ENCODE measurements at places on chromosomes 2 and 18.
A peak's percentile ranks its signal among the peaks of the same experiment; 100 is the strongest.

GRCh38 chr2:1162768-1163584, 212.3 kb downstream of the SNTG2 start:
- DNase-seq, result no peak

GRCh38 chr2:240685771-240686371, 3.2 kb upstream of the AQP12B start:
- DNase-seq, result no peak

- DNase-seq, result no peak
Observed at GRCh38 chr2:203841654-203842053, 25.9 kb upstream of the CTLA4 start.

DNA sequence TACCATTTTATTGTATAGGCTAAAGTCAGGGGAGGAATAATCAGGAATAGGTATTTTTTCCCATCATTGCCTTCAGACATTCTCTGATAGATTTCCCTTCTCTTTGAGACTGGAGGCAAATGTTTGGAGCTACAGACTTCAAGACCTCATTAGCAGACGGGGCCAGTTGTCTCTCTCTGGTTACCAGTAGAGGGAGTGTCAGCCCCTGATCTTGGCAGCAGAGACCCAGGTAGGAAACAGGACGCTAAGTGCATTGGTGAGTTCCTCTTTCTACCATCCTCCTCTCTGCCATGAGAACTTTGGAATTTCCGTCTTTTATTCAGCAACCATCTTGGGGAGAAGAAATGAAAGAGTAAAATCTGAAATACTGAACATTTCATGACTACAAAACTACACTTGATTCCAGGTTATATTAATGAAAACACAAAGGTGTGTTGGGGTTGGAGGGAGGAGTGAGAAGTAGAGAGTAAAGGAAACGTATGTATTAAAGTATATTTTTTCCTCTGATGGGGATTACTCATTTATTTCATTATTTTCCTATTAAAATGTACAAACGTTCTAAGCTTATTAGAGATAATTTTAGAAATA, 186.2 kb upstream of the GCFC2 start:
- DNase-seq, result peak; percentile 9

GRCh38 chr2:213121690-213122089, 29.7 kb downstream of the IKZF2 start:
- DNase-seq, result no peak

- no peak for DNase-seq
Observed at GRCh38 chr18:48207733-48208132, 201.4 kb downstream of the ZBTB7C start.

DNA sequence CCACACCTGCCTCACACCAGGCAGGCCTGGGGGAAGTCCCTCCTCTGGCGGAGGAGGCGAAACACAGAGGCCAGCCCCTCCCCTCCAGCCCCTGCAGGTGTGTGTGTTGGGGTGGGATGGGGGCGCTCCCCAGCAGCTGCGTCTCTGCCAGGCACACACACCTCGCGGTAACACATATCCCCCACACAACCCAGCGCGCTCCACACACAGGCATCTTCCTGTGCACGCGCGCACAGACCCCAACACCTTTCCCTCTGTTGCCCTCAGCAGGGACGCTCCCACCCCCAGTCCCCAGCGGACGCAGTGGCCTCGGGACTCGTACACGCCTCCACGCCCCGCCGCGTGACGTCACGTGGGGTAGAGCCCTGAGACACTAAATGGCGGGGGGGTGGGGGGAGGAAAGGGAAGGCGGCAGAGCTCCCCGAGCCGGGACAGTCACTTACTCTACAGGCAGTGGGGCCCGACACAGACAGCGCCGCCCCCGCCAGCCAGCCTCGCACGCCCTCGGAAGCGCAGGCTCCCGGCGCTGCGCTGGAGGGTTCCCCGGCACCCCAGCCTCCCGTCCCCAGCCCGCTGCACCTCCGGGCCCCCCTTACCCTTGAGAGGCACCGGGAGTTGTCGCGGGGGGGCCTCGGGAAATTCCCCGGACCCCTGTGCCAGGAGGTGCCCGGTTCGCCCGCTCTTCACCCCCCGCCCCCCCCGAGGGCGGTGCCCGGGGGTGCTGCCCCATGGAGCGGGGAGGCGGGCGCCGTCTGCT, at the start of gene WNT10A:
Gene WNT10A (plus strand): TSS at position 751 of the 757 bp plus-strand sequence. CDS start 144 bp downstream, outside the sequence.
- DNase-seq, result no peak

- DNase-seq, result no peak
Observed at GRCh38 chr18:56284319-56284718, 354.1 kb downstream of the TXNL1 start.

DNA sequence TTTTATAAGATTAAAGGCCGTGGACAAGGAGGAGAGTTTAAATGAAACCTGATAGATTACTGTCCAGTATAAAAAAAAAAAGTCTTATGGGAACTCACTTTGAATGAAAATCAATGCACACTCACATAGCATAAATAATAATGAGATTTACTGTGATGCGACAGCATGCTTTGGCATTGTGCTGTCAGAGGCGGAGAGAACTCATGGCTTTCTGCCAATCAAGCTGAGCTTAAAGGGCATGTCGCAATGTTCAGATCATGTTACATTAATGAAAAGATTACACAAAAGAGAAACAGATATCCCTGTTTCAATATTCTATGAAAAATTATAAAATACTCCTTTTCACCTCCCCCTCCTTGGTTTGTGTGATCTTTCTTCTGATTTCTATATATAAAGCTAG, 310.8 kb downstream of the ERBB4 start:
- no peak for DNase-seq

GRCh38 chr18:48945953-48946217, 4.9 kb downstream of the SMAD7 start:
- DNase-seq, result no peak

DNA sequence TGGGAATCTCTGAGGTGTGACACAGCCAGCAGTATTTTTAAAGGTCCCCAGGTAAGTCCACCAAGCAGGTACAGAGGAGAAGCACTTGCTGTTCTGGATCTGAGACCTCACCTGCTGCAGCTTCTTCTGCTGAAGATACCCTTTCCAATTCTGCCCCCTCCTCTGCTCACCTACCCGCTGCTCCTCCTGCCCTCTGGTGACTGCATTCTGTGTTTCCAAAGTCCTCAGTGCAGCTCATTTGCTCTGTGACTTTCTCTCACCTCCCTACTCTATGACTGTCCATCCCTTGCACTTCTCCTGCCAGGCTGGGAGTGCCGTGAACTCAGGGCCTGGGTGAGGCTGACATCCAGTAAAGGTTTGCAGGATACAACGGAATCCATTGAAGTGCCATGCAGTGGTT, 205.2 kb upstream of the LYPD1 start:
- no peak for DNase-seq

GRCh38 chr18:3450799-3451182, 819 bp downstream of the TGIF1 start:
- no peak for DNase-seq
